Fibroblast of villous mesenchyme (primary cell): ENCODE measurements at places on chromosomes 5 and 9. TPM values are rescaled to one million over a fixed set of nuclear protein-coding genes. Genes with fewer than 3 reads are reported as not detected.

The SH3TC2 gene
- total RNA-seq: 3.9 and 13.4 TPM in 2 replicates

The KIF20A gene
- total RNA-seq: 30.6 and 60.0 TPM in 2 replicates

The TPM2 gene
- 1,636 and 1,893 TPM in 2 replicates for total RNA-seq

The ANKRD18A gene
- under 0.01 TPM in 1 of 2 replicates, not detected in the other for total RNA-seq

The TRPM3 gene
- total RNA-seq: under 0.01 TPM in 2 replicates

The GABRA1 gene
- total RNA-seq: not detected in 2 replicates

The C9orf43 gene
- total RNA-seq: 0.32 and 0.43 TPM in 2 replicates
